ENCODE measurements at places on chromosomes 5 and 9.
A peak's percentile ranks its signal among the peaks of the same experiment; 100 is the strongest.

DNA sequence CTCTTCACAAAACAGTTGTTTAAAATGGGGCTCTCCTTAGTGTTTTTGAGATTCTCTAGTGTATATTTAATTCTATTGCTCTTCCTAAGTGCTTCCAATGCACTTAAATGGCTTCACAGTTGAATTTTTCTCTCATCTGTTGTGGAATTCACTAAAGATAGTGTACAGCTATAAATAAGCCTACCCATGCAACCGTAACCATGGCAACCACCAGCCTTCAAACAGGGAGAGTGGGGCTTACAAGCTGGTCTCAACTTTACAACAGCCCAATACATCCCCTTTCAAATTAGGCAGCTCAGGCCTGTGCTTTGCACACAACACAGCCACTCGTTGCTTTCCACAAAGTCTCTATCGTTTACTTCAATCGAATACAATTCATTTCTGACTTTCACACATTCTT lies 144.0 kb upstream of the PLPPR1 start:
- DNase-seq, result no peak

GRCh38 chr5:154565123-154565522 lies 87.1 kb upstream of the HAND1 start:
- DNase-seq, result no peak

DNA sequence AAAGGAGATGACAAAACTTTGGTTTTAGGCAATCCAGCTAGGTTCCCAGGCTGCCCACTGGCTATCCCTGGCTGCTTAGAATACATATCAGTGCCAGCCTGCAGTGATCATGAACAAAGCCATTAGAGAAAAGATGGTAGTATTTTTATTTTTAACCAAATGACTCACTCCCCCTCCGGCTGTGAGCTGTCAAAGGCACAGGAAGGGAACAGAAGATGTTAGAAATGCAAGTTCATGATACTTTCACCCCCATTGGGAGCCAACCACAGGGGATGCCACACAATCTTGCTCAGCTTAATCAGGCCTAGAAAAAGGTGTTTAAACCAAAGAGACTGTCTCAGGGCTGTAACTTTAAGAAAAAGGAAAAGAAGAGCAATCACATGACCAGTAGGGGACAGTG lies 70.3 kb upstream of the ASTN2 start:
- no peak for DNase-seq

GRCh38 chr5:14809369-14810155 lies 62.0 kb downstream of the ANKH start:
- no peak for DNase-seq

DNA sequence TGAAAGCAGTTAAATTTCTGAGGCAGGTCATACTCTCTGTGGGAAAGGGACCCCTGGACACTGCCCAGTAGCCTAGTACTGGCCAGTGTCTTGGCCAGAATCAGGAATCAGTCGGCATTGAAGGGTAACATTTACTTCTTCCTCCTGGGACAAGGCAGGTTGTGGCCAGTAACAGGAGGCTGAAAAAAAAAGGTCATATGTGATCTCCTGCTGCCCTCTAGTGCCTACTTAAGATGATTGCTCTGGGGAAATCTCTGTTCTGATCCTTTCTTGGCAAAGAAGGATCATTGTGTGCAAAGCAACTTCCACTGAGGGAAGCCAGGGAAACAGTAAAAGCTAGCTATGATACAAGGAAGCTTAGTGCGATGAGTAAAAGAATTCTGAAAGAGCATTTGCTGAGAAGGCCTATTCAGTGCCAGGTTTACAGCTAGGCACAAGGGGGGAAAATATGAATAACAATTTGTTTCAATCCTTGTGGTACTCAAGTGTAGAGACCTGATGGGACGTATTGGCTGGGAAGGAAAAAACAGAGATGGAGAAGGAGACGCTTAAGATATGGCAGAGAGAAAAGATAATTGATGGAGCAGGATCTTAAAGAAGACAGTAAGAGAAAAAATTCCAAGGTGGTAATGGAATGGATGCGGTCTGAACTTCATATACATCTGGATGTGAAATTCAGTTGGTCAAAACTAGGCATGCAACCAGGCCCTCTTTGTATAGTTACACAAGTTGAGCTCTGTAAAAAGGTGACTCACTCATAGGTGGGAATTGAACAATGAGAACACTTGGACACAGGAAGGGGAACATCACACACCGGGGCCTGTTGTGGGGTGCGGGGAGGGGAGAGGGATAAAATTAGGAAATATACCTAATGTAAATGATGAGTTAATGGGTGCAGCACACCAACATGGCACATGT lies 25.8 kb upstream of the TRIM32 start:
- peak; percentile 68 for DNase-seq

DNA sequence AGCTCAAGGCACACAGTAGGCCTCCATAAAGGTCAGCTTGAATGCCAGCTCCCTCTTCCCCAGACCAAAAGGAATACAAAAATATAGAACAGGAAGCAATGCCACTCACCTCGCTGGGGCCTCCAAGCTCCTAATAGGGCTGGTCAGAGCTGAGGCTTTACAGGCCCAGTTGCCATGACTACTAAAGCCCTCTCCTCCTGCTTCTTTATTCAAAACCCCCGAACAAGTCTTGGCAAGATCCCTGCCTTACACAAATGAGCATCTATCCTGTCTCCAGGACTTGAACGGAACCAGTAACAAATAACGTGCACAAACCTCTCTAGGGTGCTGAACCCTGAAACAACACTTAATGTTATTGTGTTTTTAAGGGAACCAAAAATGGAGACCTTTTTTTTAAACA lies 136.3 kb downstream of the SIL1 start:
- DNase-seq, result no peak

DNA sequence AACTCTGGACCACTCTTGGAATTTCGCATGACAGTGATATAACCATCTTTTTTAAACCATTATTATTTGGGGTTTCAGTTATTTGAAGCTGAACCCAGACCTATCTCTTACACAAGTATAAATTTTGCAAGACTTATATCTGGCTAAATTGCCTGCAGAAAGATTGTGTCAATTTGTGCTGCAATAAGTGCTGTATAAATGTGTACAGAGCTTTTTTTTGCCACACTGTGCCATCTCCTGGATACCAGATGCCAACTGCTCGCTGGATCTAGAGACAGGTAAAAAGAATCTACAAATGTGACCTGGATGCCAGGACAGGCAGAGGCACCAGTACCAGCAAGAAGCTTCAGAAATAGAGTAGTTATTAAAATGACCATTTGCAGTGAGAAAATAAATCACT lies 25.9 kb upstream of the TTC39B start:
- no peak for DNase-seq

DNA sequence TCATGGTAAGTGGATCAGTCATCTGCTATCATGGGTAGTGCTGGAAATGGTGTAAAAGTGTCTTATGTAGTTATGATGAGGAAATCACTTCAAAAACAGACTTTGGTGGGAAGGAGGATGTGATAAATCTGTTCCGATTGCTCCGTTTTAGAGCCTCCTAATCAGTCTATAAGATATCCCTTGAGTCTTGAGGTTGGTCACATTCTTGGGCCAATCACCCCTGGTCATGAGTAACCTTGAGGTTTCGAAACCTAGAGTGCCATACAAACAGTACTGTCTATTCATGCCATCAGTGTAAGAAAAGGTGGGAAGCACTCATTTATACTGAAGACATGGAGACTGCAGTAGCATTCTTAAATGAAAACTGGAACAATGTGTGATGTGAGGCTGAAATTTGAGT lies 45.8 kb downstream of the LRRTM2 start:
- no peak for DNase-seq

DNA sequence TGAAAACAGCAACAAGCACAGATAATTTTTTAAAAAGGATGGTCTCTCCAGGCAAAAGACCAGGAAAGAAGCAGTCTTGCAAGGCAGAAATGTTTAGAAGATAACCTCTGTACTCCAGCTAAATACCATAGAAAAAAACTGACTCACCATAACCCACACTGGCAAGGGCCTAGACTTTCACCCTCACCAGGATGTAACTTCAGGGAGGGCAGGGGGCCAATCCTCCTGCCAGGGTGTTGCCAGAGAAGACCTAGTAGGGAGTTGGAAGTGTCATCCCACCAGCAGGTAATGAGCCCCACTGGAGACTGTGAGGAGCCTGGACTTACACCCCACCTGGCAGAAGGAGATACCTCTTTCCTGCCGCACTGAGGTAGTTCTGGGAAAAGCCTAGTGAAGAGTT lies 97.6 kb downstream of the PRELID2 start:
- no peak for DNase-seq

GRCh38 chr9:108049026-108049607 lies 559.5 kb upstream of the KLF4 start:
- no peak for DNase-seq

- DNase-seq, result no peak
Observed at GRCh38 chr9:130857864-130858738, 23.0 kb downstream of the ABL1 start.
